ENCODE measurements at places on chromosomes 16 and 17.

DNA sequence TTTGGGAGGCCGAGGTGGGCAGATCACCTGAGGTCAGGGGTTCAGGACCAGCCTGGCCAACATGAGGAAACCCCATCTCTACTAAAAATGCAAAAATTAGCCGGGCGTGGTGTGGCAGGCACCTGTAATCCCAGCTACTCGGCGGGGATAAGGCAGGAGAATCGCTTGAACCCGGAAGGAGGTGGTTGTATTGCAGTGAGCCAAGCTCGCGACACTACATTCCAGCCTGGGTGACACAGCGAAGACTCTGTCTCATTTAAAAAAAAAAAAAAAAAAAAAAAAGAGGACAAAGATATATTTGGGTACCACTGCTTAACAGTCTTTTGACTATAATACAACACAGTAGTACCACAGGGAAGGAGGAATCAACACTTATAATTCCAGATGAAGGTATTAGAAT, 9.2 kb downstream of the CNOT1 start:
- DNase-seq: no peak

DNA sequence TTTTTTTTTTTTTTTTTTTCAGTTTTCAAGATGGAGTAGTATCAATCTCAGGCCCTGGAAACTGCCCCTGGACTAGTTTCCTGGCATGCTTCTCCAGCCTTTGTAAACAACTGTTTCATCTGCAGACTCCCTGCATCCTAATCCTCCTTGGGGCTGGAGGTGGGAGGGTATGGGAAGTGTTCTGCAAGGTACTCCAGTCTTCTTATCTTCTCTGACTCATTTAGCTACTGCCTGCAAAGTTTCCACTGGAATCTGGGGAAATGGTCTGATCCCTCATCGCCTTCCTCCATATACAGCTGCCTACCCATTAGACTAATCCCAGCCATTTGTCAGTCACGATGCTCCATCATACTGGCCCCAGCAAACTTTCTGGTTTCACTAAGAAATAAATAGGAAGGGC, 21.5 kb downstream of the COPZ2 start:
- no peak for DNase-seq

GRCh38 chr16:17759451-17760390, 289.0 kb upstream of the XYLT1 start:
- DNase-seq: no peak

DNA sequence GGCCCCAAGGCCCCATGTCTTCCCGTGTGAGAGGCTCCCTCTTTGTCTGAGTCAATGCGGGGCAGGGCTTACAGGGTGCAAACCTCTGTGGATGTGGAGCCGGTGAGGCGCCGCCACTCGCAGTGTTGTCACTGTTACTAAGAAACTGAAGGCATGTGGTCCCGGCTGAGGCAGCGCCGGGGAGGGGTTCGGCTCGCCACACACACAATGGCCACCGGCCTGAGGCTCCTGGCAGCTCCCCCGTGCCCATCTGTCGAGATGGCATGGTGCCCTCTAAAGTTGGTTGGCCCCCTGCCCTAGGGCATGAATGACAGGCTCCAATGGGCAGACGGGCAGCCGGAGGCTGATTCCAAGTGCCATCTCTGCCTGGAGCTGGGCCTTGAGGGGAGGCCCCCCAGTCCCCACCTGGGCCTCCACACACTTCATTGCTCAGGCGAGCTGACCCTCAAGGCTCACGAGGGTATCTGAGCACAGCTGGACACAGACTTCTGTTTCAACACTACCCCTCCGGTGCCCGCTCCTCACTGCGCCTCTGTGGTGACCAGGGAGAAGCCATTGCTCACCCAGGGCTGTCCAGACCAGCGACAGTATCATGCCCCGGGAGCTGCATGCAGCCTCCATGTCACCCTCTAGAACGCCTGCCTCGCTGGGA, 137.2 kb downstream of the C16orf78 start:
- DNase-seq: no peak

GRCh38 chr16:27319257-27319965, 5.6 kb downstream of the IL4R start:
- DNase-seq: no peak

GRCh38 chr16:87628940-87629339, 26.6 kb downstream of the JPH3 start:
- DNase-seq: no peak

- DNase-seq: no peak
Measured at GRCh38 chr16:57758331-57759117, 23.0 kb downstream of the KATNB1 start.

GRCh38 chr17:17139972-17140589, 66.1 kb downstream of the PLD6 start:
- peak; percentile 46 for DNase-seq

GRCh38 chr16:31476303-31477219, 4.6 kb downstream of the TGFB1I1 start:
- DNase-seq: peak; percentile 50

DNA sequence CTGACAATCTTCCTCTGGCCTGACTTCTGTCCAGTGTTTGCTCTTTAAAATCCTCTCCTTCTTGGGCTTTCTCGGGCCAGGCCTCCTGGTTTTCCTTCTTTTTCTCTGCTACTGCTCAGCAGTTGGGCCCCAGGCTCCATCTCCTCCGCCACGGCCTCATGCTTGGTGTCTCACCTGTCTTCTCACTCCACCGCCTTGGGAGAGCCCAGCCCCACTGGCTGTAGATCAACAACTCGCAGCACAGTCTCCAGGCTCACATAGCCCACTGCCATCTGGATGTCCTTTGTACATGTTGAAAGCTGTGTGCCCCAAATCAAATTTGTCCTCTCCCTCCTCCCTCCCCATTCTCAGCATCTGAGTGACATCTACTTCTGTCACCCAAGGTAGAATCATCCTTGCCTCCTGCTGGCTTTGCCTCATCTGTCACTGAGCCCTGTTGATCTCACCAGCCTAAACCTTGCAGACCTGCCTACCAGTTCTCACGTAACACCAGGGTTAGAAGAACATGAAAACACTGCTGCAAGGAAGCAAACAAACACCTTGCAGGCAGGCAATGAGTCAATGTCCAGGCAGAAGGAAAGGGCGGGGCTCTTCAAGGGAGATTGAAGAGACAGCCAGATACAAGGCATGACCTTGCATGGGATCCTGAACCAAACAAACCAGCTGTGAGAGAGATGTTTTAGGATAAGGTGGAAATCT, 103.2 kb upstream of the SMURF2 start:
- DNase-seq: no peak

DNA sequence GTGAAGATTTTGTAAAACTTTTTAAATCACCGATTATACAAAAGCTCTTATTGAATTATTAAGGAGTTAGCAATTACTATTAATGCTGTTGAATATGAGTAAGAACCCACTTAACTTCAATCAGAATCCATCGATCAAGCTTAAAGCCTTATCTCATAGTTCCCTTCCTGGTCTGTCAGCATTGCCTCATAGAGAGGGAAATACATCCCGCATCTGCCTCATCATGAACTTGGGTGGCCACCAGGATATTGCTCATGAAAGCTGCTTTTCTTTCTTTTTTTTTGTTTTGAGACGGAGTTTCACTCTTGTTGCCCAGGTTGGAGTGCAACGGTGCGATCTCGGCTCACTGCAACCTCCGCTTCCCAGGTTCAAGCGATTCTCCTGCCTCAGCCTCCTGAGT, 66.7 kb downstream of the PIGL start:
- no peak for DNase-seq

DNA sequence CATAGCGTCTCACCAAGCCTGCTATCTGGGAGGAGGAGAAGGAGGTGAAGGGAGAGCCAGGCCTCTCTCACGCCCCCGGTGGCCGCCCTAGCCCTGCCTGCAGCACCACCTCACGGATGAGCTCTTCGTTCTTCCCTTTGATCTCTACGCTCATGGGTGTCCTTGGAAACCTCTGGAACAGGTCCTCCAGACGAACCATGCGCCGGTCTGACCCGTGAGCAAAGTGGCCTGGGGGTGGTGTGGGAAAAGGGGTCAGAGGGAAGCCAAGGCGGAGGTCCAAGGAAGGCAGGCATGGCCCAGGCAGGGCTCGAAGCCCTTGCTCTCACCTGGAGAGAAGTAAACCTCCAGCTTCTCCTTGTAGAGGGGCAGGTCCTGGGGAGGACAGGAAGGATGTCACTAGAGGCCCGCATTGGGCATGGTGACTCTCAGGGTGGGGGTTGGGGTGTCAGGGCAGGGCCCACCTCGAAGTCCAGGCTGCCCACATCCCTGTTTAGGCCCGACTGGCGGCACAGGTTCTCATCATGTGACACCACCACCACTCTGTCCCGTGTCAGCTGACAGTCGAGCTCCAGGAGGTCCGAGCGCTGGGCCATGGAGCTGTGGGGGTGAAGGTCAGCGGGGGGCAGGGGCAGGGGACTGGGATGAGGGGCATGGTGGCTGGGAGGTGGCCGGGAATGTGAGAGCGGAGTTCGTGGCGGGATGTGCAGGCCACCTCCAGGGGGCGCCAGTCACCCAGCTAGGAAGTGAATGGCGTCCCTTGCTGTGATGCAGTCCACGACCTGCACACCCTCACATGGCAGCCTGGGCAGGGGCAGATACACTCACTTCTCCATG, 923 bp downstream of the GDPD3 start:
- DNase-seq: no peak

GRCh38 chr17:19431691-19432090, 20.7 kb downstream of the RNF112 start:
- no peak for DNase-seq

- DNase-seq: no peak
Measured at GRCh38 chr17:7695586-7695985, 7.3 kb downstream of the WRAP53 start.

All from SW480 (cell line).